ENCODE measurements at places on chromosomes 6 and 20.
A peak's percentile ranks its signal among the peaks of the same experiment; 100 is the strongest.

- DNase-seq, result no peak
These were observed 57.3 kb downstream of the ZFAND3 start for GRCh38 chr6:37876843-37877242.

GRCh38 chr6:24147511-24148153 is 21.6 kb downstream of the NRSN1 start:
- DNase-seq, result no peak

GRCh38 chr6:137015943-137016342 is 28.8 kb downstream of the IL20RA start:
- DNase-seq, result no peak

DNA sequence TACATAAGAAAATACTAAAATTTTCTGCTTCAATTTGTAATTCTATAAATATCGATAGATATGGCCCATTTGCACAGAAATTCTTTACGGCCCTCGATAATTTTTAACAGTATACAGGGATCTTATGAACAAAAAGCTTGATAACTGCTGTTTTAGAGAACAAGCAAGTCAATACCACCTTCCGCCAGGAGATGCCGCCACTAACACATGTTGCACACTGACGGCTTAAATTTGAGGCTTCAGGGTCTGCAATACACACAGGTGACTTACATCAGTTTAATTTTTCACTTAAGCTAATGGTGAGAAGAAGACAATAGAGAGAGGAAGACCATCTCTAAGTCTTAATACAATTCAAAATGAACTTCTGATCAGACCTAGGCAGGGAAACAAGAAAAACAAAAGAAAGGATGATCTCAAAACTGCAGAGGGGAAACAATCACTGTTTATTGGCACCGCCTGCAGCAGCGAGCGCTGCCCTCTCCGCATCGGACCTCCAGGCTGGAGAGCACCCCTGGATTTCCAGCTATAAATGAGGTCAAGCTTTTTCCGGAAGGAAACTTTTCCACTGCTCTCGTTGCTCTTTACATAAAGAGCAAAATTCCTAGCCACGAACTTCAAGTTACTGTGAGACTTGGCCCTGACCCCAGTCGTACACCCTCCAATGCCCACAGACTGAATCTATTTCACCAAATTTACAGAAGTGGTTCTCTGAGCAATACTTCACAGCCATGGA is 53.9 kb downstream of the OTOR start:
- DNase-seq, result peak; percentile 77

- no peak for DNase-seq
These were observed 920 bp upstream of the WTAP start for GRCh38 chr6:159726255-159726917.

GRCh38 chr6:140609956-140610355 is 1235.5 kb upstream of the CITED2 start:
- DNase-seq, result no peak

GRCh38 chr20:21125072-21125848 is 622 bp upstream of the KIZ start:
- peak; percentile 72 for DNase-seq

GRCh38 chr6:41536795-41537758 is 9.1 kb upstream of the FOXP4 start:
- peak; percentile 64 for DNase-seq

- DNase-seq, result no peak
These were observed 4.5 kb upstream of the GPSM3 start for GRCh38 chr6:32196682-32197616.

DNA sequence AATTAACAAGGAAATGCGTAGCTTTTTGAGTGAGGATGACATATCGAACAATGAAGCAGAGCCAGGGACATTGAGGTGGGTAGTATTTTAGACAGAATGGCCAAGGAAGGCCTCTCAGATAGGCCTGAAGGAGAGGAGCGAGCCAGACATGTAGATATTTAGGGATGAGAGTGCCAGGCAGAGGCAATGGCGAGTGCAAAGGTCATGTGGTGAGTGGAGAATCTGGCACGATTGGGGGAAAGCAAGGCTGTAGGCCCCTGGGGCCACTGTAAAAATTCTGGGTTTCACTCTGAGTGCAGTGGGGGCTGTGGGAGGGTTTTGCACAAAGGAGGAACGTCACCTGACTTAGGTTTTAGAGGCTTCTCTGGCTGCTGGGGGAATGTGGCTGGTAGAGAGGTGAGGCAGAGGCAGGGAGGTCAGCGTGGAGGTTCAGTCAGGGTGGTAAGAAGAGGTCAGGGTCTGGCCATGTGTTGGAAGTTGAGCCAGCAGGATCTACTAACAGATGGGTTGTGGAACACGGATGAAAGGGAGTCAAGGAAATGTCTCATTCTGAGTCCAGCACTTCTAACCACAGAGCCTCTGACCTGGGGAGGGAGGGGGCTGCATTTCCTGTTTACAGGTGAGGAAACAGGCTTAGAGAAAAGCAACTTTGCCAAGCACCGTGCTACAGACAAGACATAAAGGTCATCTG is 11.3 kb downstream of the SIRPA start:
- no peak for DNase-seq

DNA sequence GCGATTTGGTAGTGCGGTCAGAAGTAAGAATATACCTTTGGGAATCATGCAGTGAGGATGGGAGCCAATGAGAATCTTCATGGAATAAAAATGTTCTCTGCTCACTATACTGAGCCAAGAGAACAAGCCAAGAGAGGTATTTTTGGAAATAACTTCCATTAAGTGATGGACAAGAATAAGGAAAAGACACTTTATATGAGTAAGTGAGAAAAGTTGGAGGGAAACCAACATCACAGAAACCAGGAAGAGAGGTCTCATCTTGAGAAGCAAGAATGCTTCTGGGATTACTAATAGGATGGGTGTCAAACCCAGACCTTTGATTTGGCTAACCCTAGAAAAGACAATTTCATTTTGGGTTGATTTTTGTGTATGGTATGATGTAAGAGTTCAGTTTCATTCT is 181.2 kb upstream of the JAG1 start:
- DNase-seq, result no peak

- DNase-seq, result no peak
These were observed 24.8 kb upstream of the WFDC12 start for GRCh38 chr20:45149062-45149461.

DNA sequence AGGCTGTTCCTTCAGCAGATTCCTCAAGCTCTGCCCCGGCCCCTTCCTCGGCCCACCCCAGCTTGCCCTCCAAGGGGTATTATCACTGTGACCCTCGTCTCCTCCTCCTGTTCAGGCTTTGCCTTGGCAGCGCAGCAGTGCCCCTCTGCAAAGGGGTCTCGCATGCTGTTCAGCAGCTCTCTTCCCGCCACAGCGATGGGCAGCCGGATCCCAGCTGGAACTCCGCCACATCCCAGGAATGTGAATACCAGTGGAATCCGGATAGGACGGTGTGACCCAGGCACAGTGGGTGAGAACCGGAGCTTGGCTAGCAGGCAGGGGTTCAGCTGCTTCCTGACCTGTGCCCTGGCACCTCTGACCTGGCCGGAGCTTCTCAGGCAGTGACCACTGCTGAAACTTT is 52.9 kb downstream of the RNASET2 start:
- DNase-seq, result no peak

- DNase-seq, result no peak
These were observed 12.9 kb upstream of the EMILIN3 start for GRCh38 chr20:41379551-41379950.

- no peak for DNase-seq
These were observed 106.5 kb downstream of the ATP9A start for GRCh38 chr20:51661609-51662178.

DNA sequence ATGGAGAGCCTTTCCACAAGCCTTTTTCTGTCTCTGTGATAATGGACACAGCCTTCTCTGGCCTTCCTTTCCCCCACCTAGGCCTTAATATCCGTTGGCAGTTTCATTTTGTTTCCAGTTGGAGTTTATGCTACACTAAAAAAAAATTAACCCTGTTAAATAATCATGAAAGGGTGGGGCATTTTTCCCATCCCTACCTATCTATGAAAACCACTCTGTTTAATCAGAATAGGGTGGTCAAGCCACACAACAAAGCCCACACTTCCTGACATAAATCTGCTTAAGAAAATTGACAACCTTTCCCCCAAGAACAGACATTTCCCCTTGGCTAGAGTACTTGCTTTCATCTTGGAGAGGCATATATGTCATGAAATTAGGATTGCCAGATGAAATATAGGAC is 14.2 kb downstream of the TXLNB start:
- no peak for DNase-seq

DNA sequence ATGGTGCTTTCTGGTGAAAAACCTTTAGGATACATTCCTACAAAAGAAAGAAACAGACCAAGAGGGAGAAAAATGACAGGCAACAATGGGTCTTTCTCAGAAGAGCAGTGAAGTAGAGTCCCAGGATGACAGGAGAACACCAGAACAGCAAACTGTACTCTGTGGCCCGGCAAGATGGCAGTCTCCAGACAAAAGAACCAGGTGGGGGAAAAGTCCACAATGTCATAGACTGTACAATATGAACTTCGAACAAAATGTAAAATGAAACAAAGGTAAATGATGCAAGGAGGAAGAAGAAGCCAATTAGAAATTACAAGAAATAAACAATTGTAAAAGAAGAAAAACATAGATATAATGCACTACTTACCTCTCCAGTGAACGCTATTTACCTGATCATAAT is 23.2 kb upstream of the HSF2 start:
- DNase-seq, result no peak

- DNase-seq, result no peak
These were observed 1172.2 kb upstream of the CITED2 start for GRCh38 chr6:140546640-140547039.

GRCh38 chr6:158624684-158625682 is 19.6 kb downstream of the DYNLT1 start:
- DNase-seq, result no peak

GRCh38 chr6:125843593-125843992 is 52.8 kb downstream of the NCOA7 start:
- no peak for DNase-seq

DNA sequence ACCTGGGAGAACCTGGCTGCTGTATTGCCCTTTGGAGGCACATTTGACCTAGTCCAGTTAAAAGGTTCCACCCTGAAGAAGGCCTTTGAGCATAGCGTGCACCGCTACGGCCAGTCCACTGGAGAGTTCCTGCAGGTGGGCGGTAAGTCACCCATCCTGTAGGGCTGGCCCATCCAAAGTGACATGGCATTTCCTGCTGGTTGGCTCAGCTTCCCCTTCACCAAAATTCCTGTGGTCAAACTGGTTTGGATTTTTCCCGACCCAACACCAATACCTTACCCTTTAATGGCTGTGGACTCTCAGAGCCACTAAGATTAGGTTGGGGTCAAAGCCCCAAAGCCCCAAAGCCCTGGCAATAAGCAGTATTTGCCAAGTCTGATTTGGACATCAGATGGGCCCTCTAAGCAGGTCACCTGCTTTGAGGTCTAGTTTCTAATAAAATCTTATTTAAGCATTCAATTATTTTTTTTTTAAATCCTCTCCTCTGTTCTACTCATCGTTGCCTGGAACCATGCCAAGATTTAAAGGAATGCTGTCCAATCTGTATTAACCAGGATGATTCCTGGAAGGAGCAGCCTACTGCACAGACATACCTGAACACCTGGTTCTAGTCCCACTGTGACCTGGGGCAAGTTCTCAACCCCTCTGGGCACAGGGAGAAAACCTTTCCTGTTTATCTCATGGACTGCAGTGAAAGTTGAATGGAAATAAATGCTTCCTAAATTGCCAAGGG is 40.8 kb downstream of the NT5E start:
- no peak for DNase-seq

- DNase-seq, result no peak
These were observed 221.0 kb upstream of the SULF2 start for GRCh38 chr20:48006036-48006833.

GRCh38 chr6:44180886-44181285 is 22.3 kb downstream of the CAPN11 start:
- DNase-seq, result no peak

DNA sequence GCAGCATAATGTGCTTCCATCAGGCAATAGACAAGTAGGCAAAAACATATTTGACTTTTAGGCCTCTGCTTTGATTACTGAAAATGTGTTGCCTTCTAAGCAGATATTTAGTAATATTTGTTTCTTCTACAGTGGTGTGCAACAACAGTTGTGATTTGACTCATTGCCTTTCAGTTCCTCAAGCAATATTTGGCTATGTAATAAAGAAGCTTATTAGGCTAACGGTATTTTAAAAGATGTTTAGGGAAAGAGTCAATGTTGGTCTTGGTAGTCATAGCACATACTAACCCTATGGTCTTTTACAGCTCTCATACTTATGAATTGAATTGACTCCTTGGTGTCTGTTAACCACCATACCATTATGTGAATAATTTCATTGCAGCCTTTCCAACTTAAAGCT is 124.1 kb downstream of the GRIK2 start:
- DNase-seq, result no peak

GRCh38 chr20:49320460-49320859 is 42.6 kb upstream of the ZNFX1 start:
- peak; percentile 30 for DNase-seq

- no peak for DNase-seq
These were observed 156.2 kb upstream of the THBS2 start for GRCh38 chr6:169409742-169410312.

DNA sequence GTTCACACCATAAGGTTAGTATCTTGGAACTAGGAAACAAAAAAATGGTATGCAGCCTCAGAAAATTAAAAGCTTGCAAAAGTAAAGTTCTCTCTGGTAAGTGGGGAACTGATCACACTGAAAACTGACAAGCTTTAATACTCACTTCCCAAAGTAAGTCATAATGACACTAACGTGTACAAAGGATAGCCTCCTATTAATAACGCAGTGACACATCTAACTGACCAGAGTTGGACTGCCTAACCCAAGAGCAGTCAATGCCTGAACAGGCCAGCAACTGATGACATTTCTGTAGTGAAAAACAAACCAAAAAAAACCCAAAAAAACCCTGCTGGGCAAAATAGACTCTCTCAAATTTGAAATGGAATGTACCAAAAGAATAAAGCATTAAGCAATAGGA is 30.7 kb downstream of the CHD6 start:
- DNase-seq, result no peak

GRCh38 chr6:1096967-1097765 is 214.7 kb upstream of the FOXQ1 start:
- no peak for DNase-seq

DNA sequence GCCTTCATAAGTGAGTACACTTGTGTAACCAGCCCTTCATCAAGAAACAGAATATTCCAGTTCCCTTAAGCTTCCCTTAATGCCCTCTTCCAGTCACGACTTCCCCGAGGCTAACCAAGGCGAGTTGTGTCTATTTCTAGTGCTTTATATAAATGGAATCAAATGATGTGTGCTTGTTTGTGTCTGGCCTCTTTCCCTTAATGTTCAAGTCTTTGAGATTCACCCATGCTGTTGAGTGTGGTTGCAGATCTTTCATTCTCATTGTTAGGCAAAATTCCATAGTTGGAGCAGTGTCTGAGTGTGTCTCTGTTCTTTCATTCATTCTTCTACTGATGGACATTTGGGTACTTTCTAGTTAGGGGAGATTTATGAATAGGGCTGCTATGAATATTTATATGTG is 135.0 kb downstream of the CEBPB start:
- no peak for DNase-seq

GRCh38 chr6:45478240-45478639 is 100.5 kb upstream of the SUPT3H start:
- no peak for DNase-seq

- peak; percentile 64 for DNase-seq
These were observed 25.7 kb upstream of the BTBD3 start for GRCh38 chr20:11891776-11892545.

Measured in BE2C (cell line).